Activated CD8-positive, alpha-beta memory T cell treated with anti-CD3 and anti-CD28 coated beads, Interleukin-2, amount 50 U/mL, for 48 hours (primary cell): ENCODE measurements at places on chromosomes 1 and 21.

DNA sequence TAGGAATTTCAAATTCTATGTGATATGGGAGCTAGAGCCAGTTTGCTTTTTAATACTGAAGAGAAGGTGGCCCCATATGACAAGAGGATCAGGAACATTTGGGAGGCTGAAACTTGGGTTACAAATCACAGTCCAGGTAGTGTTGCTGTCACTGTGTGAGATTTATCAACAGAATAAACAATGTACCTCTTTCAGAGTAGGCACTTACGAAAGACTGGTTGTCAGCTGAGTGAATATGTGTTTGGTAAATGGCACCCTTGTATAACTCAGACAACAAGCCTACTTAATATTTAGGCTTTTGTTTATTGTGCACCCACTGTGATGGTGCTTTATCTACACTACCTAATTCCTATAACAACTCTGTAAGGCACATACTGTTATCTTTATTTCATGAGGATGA, 7.4 kb upstream of the HAO2 start:
- no peak for DNase-seq

DNA sequence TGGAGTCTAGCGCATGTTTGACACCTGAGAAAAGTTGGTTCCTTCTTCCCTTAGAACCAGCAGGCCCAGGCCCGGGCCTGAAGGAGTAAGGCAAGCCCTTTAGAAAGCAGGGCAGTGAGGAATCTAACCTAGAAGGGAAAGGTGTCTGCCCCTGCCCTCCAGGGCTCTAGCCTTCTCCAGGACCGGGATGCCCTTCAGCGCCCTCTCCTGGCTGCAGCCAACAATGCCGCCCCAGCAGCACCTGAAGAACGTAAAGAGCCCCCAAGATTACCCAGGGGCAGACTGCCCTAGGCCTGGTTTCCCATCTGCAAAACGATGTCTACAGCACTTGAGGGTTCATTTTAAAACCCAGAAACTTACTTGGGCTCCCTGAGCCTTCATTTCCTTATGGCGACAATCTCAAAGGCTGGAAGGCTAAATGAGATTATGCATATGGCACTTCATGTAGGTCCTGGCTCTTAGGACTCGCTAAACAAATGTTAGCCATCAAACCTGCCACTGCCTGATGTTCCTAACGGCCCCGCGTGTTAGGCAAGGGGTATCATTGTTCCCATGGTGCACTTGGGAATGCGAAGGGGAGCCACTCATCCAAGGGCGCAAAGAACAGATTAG, 106.7 kb upstream of the KLHDC7A start:
- DNase-seq, result peak; percentile 55

DNA sequence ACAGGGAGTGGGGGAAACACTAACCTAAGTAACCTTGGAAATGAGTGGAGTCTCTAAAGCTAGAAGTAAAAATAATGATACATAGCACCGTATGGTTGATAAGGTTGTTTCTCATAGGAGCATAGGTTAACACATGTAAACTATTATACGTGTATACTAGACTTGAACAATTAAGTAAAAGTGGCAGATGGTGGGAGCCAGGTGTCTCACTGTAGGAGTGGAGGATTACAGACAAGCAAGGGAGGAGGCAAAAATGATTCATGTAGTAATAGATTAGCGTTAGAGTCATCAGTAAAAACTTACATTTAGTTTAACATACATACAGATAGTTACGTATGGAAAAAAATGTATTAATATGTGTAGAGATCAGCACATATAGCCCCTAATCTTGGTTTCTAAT, 138.4 kb upstream of the DSCAM start:
- no peak for DNase-seq

DNA sequence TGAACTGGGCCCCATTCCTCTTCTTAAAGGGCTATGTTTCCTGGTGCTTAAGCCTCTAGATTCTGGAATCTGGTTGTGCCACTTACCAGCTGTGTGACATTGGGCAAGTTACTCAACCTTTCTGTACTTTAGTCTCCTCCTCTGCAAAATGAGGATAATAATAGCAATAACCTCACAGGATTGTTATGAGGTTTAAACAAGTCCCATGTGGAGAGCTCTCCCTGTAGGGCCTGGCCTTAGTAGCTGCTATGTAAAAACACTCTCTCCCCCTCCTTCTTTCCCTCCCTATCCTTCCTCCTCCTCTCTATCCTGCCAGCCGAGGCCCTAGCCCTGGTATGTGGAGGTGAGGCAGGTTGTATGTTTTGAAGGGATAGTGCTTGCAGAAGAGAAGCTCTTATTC, 8.2 kb upstream of the PEAR1 start:
- no peak for DNase-seq

GRCh38 chr1:63621075-63621474, 27.9 kb downstream of the PGM1 start:
- no peak for DNase-seq

DNA sequence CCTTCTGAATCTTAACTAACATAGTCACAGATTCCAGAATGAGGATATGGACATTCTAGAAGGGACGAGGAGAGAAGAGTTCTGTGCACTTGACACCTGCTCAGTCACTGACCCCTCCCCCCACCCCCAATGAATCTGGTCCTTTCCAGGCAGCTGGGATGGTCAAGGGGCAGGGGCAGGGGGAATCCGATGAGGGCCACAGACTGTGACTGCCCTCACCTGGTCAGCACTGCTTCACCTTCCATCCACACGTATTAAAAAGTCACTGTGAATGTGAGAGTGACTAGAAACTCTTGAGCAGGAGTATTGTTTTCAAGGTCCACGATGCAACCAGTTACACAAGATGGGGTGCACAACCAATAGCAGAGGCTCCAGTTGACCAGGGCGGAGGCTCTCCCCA, 9.5 kb upstream of the PRAMEF12 start:
- no peak for DNase-seq

GRCh38 chr1:72911656-72912055, 629.3 kb upstream of the NEGR1 start:
- DNase-seq, result no peak
